ENCODE measurements at places on chromosomes 12 and 14.

DNA sequence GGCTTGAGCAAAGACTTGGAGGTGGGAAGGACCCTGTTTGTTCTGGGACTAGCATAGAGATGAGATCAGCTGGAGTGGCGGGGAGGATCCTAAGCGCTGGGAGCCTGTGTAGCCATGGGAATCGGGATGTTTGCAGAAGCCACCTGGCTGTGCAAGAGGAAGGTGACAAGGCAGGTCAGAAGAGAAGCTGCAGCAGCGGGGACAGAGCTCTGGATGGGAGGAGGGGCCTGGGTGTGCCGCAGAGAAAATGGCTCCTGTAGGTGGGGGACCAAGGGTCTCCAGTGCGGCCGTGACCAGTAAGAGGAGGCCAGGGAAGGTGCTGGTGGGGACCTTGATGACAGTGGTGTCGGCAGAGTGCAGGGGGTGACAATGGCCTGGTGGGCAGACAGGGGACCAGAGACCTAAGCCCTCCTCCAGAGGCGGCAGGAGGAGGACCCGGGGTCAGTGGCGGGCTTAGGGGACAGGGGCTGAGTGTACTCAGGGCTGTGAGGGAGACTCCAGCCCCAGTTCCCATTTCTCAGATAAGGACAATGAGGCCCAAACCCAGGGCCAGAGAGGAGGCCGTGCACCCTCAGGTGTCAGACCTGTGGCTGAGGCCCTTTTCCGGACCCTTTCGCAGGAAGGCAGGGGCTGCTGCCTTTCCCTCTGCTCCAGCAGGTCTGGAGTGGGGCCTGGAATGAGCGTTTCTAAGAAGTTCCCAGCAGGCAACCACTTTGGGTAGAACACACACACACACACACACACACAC lies 206.6 kb upstream of the RTL1 start:
- H3K27ac ChIP-seq: no peak overlapping the region
- H3K4me3 ChIP-seq: no peak overlapping the region
- H3K36me3 ChIP-seq: no peaks in the 10 kb centered on the region
- peaks cover 3% of the 10 kb centered on the region for H3K27me3 ChIP-seq

DNA sequence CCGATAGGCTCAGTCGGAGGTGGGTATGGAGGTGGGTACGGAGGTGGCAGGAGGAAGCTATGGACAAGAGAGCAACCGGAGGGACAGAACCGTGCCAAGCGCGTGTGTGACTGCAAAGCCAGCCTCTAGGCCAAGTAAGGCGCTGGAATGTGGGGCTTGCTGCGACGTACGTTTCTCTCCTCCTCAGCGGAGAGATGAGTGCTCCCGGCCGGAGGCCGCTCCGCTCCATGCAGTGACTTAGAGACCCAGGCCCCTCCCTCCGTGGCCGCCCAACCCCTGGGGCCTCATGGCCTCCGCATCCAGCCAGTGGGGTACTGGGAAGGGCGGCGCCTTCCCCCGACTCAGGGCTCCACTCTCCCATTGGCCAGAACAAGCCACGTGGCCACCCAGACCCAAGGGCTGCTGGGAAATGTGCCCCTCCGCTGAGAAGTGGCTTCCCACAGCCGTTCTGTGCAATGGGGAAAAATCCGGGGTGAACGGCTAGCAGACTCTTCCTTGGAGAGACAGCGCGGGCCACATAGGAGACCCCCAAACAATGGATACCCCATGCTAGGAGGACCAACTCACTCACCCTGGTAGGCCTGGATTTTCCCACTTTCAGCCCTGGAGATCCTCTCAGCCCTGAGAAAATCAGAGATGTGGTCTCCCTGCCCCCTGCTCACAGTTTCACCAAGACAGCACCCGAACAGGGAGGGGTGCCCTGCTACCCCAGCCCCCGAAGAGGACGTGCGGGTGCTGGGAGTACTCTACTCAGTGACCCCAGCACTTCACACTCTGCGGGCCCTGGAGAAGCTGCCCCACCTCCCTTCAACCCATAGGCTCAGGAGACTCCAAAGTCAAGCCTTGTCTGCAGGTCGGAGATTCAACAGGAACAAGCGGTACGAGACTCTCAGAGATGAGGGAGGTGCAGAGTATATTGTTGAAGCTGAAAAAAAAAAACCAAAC lies 66.7 kb downstream of the RIMBP2 start:
- no peak overlapping the region for H3K27ac ChIP-seq
- DNase-seq: no peak
- H3K4me3 ChIP-seq: no peak overlapping the region
- no peaks in the 10 kb centered on the region for H3K4me1 ChIP-seq
- H3K27me3 ChIP-seq: peaks cover 4% of the 10 kb centered on the region
- H3K36me3 ChIP-seq: no peaks in the 10 kb centered on the region

DNA sequence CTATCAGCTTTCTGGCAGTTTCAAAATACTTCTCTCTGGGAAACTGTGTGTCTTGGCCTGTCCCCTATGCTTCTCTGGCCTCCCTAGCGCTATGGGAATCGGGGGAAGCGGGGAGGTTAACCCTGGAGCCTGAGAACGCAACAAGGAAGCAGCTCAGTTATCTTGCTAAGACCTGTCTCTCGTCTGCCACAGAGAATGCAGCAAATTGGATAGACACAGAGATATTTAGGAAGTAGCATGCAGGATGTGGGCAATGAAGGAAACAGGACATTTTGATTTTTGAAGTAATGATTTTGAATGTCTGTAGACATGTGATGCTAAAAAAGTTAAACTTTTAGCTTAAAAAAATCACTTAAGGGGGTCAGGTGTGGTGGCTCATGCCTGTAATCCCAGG lies 6.6 kb upstream of the CALCOCO1 start:
- H3K36me3 ChIP-seq: no peaks in the 10 kb centered on the region
- no peak overlapping the region for H3K4me3 ChIP-seq
- no peak overlapping the region for H3K27ac ChIP-seq

- no peaks in the 10 kb centered on the region for H3K27me3 ChIP-seq
- no peak overlapping the region for H3K27ac ChIP-seq
- H3K36me3 ChIP-seq: no peaks in the 10 kb centered on the region
- DNase-seq: no peak
These were observed 98.1 kb downstream of the MED13L start for GRCh38 chr12:116179384-116179783.

DNA sequence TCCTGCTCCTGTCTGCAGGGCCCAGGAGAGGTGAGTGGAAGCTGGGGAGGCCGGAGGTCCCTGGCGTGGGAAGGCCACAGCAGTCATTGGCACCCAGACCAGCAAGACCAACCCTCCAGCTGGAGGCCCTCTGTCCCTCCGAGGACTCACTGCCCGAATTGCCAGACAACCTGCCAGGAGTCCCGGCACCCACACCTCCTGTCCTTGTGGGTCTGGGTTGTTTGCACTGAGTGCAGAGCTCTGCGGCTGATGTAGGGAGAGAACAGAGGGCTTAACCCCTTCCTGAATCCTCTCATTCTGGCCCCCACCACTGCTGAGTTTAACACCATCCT lies 204.9 kb downstream of the KIF26A start:
- H3K36me3 ChIP-seq: no peaks in the 10 kb centered on the region
- H3K4me3 ChIP-seq: no peak overlapping the region
- peaks cover 19% of the 10 kb centered on the region for H3K4me1 ChIP-seq

DNA sequence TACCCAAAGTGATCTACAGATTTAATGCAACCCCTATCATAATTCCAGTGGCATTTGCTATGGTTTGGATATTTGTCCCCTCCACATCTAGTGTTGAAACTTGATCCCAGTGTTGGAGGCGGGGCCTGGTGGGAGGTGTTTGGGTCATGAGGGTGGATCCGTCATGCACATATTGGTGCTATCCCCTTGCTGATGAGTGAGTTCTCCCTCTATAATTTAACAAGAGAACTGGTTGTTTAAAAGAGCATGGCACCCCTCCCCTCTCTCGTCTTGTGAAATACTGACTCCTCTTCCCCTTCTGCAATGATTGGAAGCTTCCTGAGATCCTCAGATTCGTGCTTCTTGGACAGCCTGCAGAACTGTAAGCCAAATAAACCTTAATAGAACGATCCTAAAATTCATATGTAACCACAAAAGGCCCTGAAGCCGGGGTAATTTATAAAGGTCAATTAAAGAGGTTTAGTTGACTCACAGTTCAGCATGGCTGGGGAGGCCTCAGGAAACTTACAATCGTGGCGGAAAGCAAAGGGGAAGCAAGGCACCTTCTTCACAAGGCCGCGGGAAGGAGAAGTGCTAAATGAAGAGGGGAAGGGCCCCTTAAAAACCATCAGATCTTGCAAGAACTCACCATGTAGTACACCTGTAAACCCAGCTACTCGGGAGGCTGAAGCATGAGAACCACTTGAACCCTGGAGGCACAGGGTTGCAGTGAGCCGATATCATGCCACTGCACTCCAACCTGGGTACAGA lies 41.2 kb downstream of the SLC39A9 start:
- H3K4me1 ChIP-seq: peaks cover 7% of the 10 kb centered on the region
- no peak overlapping the region for H3K27ac ChIP-seq
- H3K4me3 ChIP-seq: no peak overlapping the region
- peaks cover 23% of the 10 kb centered on the region for H3K36me3 ChIP-seq
- no peak for DNase-seq
